Right forelimb (tissue), 1 donor: ENCODE measurements at places on chromosomes 7 and 10.

- DNase-seq = no peak
These were observed 1.6 kb upstream of the ZC3HAV1 start for GRCh38 chr7:139111147-139111546.

DNA sequence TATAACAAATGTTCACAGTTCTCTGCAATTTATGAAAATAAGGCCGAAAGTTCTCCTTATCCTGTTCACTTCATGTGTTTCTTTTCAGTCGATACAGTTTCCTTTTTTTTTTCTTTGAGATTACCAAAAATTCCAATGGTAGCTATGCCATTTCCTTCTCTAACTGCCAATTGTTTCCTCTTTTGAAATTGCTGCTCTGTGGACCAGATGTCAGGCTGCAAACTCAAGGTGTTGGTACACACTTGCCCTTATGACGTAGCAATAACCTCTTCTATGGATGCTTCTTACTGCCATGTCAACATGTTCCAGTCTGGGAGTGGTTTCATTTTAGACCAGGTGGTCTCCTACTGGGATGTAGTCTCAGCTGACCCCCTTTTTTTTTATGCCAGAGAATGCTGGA is 52.9 kb downstream of the CASD1 start:
- DNase-seq = no peak

DNA sequence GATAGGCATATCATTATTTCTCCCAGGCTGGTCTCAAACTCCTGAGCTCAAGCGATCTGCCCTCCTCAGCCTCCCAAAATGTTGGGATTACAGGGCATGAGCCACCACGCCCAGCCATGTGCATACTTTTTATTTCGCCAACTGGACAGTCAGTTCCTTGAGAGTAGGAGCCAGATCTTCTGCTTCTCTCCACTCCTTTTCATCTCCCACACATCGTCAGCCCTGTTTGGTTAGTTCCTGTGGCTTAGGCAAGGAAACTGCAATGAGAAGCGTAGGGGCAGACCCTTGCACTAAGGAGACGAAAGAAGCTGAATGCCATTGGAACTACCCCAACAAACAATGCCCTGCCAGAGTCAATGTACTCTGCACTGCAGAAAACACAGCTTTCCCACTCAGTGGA is 178.2 kb downstream of the TRIL start:
- no peak for DNase-seq

- DNase-seq = no peak
These were observed 12.0 kb downstream of the STARD3NL start for GRCh38 chr7:38190011-38190410.

DNA sequence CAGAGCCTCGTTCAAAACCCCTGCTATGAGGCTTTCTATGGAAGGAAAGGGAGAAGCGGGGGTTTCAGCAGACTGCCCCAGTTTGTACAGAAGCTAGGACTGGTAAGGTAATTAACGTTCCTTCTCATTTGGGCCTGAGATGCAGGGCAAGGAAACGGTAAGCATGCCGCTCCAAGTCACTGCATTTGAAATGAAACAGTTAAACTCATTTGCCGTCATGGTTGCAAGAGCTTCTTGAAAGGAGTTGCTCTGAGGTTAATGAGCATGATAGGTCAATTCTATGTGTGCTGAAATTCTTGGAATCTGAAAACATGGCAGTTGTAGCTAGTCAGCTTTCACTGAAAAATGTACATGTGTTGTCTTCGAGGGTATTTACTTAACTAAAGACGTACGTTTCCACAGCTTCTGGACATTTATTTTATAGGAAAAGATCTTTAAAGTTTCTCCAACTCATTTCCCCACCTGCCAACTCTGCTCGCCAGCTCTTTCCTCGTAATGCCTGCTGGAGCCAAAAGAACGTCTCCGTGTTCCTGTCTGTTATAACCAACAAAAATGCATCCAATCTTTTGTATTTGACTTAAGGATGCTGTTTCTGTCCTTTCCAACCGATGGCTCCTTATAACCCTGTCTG is 73.3 kb downstream of the ADAM12 start:
- DNase-seq = peak; percentile 67

DNA sequence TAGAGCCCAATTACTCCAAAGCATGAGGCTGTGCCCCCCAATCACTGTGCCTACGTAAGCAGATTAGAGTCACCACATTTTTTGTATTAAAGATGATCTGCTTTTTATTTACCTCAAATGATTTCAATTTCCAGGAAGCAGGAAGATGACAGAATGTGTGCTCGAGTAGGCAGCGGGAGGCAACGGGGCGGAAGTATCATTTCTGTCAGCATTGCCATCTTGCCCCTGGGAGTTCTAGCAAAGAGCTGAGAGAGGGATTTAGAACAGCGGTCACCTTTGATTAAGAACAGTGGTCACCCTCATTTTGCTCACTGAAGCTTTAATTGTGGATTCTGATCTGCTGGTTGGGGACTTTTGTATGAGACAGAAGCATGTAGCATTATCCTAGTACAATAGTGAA is 117.1 kb upstream of the FAM13C start:
- no peak for DNase-seq

DNA sequence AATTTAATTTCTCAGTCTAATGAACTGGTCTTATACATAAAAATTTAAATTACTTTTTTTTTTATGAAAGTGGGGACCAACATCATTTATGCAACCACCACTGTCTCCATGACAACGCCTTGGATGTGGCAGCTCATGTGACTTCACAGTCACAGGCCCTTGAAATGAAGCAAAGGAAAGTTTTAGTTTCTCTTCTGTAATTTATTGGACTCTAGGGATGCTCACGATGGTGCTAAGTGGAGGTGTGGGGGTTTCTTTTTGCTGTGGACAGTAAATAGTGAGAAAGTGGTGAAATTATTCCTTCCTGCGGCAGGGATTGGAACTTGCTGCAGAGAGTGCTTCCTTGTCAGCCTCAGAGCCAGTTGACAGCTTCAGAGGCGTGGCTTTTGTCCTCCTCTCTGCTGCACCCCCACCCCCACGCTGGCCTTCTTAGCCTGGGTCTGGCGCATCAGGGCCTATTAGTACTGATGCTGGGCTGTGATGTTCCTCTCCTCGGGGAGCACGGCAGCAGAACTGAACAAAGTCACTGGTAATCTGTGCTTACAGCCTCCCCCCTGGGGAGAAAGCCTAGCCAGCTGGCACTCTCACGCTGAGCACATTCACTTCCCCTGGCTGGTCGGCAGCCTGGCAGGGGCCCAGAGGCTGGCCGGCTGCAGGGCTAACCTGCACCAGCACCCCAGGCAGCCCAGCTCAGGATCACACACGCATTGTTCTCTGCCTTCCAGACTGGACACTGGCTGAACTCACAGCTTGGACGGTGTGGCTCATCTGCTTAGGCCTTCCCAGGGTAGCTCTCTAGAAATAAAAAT is 517.5 kb upstream of the GALNT17 start:
- DNase-seq = peak; percentile 87

- no peak for DNase-seq
These were observed 53.4 kb downstream of the CFAP58 start for GRCh38 chr10:104406715-104407650.

GRCh38 chr10:25831080-25831479 is 102.9 kb upstream of the MYO3A start:
- no peak for DNase-seq

- no peak for DNase-seq
These were observed 483.9 kb downstream of the AUTS2 start for GRCh38 chr7:70082099-70082611.

- DNase-seq = peak; percentile 56
These were observed 134.4 kb downstream of the ITGA8 start for GRCh38 chr10:15585303-15585715.

DNA sequence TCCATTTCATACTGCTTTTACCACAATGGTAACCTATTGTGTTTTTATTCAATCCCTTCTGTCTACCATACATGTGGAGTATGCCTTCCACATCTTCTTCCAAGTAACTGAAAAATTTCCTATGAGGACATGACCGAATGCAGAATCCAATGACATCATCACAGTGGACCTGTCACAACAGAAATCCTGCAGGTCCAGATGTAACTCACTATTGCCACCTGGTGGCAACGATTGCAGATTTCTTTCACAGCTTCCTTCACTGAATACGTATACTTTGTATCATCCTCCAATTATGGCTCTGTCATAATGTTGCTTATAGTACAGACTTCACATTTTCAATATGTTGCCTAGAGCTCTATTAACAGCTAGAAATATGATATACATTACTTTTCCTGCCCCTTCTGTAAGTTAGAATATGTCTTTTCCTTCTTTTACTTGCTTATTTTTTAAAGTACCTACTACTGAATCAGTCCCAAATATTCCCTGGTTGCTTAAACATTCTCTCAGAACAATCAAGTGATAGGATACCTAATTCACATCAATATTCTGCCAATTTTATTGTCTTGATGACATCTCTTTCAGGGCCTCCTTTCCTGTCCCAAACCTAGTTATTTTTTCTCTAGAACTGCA is 45.4 kb downstream of the SLC13A1 start:
- peak; percentile 69 for DNase-seq

DNA sequence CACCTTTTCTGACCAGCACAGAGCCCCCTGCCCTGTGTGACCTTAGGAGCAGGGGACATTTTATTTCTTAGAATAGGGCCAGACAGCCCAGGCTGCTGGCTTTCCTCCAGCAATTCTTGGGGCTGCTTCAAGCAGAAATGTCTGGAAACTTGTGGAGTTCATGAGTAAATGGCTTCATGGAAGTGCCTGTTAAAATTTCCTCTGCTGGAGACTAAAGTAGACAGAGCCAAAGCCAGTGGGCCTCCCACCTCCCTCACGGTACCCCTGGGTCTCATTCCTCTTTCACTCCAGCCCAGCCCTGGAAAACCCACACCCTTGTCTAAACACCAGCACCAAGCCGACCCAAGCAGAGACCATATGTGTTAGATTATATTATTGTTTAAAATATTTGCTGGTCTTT is 505.5 kb upstream of the ZMIZ1 start:
- peak; percentile 72 for DNase-seq
